ENCODE measurements at places on chromosomes 5 and 9. TPM values are rescaled to one million over a fixed set of nuclear protein-coding genes. Genes with fewer than 3 reads are reported as not detected.

DNA sequence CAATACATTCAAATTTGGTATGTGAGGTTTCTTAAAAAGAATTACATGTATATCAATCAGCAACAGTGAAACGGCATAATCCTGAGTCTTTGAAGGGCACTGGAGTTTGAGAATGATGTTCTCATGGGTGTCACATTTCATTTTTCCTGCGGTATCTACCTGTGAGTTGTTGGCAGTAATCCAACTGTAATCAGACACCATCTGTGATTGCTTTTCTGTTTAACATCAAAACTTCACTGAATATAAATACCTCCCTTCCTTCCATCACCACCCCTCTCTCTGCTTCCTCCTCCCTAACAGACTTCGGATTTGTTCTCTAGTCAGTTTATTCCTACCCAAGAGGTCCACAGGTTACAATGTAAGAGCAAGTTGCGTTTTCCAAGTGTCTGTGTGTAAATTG, 275.2 kb upstream of the PCSK5 start:
- DNase-seq = no peak

DNA sequence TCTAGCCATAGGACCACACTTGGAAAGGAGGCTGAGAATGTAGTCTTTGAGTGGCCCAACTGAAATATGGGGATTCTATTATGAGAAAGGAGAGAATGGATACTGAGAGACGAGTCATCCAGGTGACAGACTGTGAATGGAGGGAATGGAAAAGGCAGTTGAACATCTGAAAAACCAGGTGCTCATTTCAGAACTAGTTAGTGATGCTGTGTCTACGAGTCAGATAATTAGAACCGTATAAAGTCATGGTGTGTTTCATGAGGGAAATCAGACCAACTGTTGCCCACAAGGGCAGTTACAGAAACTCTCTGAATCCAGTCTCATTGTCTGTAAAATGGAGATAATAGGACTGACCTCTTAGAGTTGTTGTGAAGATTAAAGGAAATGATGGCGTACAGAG, 86.5 kb downstream of the EGFLAM start:
- no peak for DNase-seq

- DNase-seq = no peak
Observed at GRCh38 chr9:90420211-90420610, 222.4 kb downstream of the DIRAS2 start.

- DNase-seq = no peak
Observed at GRCh38 chr9:13991395-13991794, 322.5 kb downstream of the NFIB start.

DNA sequence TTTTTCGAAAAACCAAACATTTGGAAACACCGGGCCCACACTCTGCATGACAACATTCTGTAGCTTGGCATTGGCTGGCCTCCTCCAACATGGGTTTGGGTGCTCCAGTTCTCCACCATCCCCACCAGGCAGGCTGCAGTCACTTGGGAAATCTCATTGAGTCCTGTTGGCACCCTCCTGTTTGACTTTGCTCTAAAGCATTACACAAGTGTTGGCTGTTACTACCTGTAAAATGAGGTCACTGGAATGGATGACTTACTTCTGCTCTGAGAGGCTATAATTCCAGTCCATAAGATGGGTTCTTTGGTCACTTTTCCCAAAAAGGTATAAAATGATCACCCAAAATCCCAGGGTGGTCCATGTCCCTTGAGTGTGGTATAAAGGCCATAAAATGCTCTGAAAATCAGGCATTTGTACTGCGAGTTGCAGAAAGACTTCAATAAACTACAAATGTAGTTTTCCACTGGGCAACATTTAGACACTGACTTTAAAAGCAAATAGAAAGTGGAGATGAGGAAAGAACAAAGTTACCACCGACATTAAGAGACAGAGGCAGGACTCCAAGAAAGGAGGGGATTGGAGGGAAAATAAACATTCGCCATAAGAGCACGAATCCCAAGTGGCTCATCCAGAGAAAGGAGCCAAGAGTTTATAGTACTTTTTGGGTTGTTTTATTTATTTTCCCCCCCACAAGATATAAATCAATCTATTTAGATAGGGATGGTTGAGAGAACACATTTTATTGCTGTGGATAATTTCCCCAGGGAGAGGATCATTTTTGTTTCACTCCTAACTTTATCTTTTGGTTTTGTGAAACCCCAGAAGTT, 295.1 kb downstream of the TLE1 start:
- no peak for DNase-seq

DNA sequence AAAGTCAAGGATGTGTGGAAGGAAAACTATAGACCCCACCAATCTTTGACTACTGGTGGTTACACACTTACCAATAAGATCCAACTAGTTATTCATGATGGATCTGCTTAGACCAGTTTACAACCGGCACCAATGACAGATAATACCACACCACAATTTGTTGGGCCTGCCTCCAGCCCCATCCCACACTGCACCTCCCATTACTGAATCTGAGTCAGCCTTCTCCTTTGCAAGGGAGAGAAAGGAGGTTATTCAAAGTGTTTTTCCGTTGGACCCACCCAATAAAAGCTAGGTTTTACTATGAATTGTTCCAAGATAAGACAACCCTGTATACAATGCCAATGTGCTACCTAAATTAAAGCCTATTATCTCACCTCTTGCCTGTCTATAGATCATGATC, 453.5 kb downstream of the MTRR start:
- no peak for DNase-seq

DNA sequence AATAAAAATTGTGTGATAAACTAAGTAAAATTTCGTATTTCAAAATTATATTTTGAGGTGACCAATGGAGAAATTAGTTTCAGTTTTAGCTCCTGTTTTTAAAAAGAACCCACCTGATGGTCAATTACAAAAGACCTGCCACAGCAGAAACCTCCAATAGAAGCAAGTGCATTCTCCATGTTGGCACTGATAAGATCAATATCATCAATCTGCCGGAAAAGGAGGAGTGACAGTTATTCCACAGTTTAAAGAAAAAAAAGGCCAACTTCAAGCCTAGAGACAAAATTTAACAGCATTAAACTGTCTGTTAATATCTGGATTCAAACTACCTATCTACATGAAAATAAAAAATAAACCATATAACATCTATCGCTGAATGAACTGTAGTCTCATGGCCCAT, 67.7 kb downstream of the SPTLC1 start:
- no peak for DNase-seq

GRCh38 chr9:89497257-89497963, 503 bp downstream of the SEMA4D start:
- peak; percentile 55 for DNase-seq

DNA sequence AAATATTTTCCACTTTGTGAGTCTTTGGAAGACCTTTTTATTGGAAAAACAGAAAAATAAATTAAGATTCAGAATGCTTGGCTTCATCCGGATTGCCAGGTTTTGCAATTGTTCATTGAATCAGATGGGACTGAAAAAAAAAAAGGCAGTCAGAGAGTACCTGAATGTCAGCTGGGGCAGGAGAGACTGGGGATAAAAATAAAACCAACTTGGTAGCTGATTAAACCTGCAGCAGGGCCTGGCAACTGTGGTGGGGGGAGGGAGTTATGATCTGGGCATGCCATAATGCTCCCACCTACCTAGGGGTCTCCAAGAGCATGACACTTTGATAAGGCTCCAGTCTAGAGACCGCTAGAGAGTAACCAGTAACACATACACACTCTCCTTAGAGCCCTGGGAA, 454.4 kb downstream of the DTWD2 start:
- DNase-seq = no peak

DNA sequence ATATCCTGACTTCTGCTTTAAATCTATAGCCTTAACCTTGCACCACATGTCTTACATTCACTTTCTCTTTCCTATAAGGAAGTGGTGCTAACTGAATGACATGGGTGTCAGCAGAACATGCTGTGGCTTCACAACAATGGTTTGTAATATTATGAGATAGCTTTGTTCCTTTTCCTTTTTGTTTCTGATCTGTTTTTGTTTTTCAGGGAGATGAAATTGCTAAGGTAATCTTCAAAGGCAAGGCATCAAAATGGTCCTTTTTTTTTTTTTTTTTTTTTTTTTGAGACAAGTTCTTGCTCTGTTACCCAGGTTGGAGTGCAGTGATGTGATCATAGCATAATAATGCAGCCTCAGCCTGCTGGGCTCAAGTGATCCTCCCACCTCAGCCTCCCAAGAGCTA, 53.6 kb upstream of the RANBP6 start:
- DNase-seq = peak; percentile 41

GRCh38 chr5:124661317-124662141, 84.9 kb downstream of the ZNF608 start:
- DNase-seq = no peak

The PFN3 gene
- total RNA-seq = not detected

The FGD3 gene
- total RNA-seq = 141 TPM

The C6 gene
- not detected for total RNA-seq

The NME5 gene
- not detected for total RNA-seq

Data from naive thymus-derived CD4-positive, alpha-beta T cell (primary cell).